ENCODE measurements at places on chromosomes 11 and 22.

GRCh38 chr22:38213319-38213989 is 11.7 kb downstream of the MAFF start:
- no peak for DNase-seq

- DNase-seq: no peak
Observed at GRCh38 chr22:20420157-20420842, 17.3 kb downstream of the SCARF2 start.

GRCh38 chr11:102802341-102802740 is 4.4 kb upstream of the MMP1 start:
- DNase-seq: no peak

GRCh38 chr11:38274031-38274430 is 1676.0 kb upstream of the RAG2 start:
- DNase-seq: no peak

DNA sequence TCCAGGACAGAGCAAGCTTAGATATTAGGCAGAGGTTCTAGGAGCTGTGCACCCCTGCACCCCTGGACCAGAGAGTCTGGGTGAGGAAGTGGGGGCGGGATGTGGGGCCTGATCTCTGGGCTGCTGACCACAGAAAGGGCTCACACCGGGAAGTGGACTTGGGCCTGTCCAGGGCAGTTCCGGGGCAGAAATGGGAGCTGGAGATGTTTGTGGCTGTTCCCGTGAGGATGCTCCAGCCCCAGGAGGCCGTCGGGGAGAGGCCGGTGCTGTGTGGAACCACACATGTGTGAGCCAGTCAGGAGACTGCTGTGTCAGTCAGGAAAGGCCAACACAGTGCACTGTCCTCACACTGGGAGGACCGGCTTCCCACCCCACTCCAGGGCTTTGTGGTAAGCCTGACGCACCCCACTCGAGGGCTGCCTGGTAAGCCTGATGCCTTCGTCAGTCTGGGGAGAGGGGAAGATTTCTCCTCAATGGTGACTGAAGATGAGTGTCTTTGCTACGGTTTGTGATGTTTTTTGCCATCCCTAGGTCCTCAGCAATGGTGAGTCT is 741.0 kb downstream of the BRD1 start:
- no peak for DNase-seq

DNA sequence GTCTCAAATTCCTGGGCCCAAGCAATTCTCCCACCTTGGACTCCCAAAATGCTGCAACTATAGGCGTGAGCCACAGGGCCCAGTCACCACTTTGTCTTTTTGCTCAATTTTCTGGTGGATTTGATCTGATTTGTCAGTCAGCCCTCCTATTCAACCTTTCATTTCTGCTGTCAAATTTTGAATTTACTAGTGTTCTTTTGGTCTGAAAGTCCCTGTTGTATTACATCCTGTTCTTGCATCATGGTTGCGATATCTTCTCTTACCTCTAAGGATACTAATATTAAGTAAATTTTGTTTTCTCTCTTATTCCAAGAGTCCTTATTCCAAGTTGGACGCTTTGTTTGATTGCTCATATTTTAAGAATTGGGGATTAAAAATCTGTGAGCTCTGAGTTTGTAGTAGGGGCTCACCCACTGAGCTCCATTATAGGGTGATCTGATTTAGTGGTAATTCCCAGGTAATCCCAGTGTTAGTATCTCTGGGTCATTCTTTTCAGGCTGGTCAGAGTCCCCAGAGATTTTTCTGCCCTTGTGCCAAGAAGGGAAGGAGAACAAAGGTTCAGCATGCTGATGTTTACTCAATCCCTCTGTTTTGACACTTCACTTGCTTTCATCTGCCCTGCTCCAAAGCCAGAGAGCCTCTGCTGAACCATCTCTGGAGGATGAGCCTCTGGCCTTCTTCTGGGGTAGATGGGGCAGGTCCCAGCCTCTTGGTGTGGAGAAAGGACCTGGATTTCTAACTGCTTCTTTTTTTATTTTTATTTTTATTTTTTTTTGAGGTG is 10.0 kb downstream of the UPB1 start:
- DNase-seq: no peak

GRCh38 chr11:112509300-112509699 is 248.6 kb upstream of the PLET1 start:
- no peak for DNase-seq

All from activated naive CD4-positive, alpha-beta T cell (primary cell).